ENCODE measurements at places on chromosomes 1 and 21. TPM values are rescaled to one million over a fixed set of nuclear protein-coding genes. Genes with fewer than 3 reads are reported as not detected.

GRCh38 chr1:90823686-90824085 is 106.6 kb upstream of the BARHL2 start:
- DNase-seq: peak; percentile 56

GRCh38 chr1:74953622-74954021 is 180.6 kb upstream of the LHX8 start:
- DNase-seq: no peak

- peak; percentile 99 for DNase-seq
These were observed 13.0 kb downstream of the WNT9A start for GRCh38 chr1:227934476-227935313.

- no peak for DNase-seq
These were observed 26.7 kb downstream of the MIER1 start for GRCh38 chr1:66951513-66951912.

- no peak for DNase-seq
These were observed 25.4 kb downstream of the FBXO42 start for GRCh38 chr1:16326833-16327404.

DNA sequence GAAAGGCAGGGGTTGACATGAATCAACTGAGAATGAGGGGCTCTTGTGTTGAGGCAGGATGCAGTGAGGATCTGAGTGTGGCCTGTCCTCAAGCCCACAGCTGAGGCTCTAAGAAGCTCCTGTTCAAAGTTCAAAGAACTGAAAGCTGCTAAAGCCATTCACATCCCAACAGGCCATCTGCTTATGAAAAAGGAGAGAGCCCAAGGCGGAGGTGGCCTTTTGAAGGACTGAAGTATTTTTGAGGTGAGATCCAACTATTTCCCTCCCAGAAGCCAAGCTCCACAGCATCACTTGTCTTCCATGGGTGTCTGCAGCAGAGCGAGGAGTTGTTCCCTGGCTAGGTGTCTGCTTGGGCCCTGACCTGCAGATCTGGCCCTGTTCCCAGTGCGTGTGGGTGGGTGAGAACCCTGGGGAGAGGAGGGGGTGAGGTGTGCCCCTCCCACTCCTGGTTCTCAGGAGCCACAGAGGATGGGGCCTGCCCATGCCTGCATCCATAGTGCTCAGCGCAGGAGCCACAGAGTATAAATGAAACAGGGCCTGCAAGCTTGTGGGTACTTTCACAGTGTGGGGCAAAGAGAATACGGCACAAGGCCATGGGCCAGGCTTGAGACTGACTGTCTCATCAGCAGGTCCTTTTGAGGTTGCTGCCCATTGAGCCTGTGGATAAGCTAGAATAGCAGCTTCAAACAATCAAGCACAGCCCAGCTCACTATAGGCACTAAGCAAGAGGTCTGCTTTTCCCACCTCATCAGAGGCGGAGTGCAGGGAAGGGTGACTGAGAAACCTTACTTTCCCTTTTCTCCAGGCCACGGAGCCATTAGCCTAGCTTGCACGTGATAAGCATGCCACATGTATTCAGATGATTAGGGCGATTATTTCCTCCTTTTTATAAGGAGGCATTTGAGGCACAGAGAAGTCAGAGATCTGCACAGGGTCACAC is 15.7 kb downstream of the REG4 start:
- peak; percentile 32 for DNase-seq

HPDL gene
- not detected for total RNA-seq
